ENCODE measurements at places on chromosomes 3 and 15.

DNA sequence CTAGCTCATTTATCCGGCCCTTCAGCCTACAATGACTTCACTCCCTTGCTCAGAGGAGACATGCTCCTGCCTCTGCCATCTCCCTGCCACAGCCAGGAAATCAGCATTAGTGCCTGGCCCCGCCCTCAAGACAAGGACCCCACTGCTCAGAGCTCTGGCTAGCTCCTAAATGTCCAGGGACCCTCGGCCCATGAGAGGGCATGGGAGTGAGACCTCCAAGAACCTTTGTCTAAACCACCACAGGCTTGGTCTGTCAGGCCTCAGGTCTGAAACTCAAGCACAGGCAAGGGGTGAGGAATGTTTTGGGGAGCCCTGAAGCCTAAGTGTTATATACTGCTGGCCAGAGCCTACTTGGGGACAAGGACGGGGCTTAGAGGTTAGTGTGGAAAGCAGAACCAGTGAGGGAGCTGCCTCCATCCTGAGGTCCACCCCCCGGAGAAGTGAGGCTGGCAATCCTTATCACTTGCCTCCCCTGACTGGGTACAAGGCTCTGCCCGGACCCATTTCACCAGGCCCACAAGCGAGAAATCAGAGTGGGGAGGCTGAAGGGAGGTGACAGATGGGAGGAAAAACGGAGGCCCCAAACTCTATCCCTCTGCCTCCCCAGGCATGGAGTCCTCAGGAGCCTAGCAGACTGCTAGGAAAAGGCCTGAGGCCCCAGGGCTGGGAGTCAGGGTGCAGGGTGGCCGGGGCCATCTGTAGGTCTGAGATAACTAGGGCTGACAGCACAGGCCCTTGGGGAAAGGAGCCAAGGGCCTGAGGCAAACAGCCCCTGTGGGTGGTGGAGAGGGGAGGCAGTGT, 18.8 kb downstream of the SHF start:
- no peak for DNase-seq

DNA sequence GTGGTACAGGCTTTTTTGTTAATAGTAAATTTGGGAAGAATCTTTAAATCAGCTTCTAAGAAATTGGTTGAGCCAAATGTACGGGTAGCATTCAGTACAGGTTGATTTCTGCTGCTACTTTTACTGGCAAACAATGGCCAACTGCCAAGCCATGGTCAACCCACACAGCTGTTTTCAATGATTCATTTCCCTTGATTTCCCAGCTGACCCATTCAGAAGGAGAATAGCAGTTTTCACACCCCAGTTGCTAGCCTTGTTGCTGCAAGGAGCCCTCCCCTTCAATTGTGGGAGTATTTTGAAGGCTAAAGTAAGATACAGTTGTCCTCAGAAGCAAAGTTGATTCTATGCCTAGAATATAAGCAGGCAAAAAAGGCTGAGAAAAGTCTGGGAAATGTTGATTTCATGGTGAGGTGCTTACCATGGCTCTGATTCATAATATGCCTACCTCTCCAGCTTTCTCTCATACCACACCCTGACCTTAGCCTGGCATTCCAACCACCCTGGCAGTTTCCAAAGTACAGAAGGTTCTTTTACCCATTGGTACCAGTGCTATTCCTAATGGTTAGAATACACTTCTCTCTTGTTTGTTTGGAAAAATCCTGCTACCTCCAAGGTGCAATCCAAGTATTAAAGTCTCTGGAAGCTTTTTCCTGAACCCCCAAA, 320.3 kb upstream of the TGFBR2 start:
- DNase-seq = peak; percentile 73

DNA sequence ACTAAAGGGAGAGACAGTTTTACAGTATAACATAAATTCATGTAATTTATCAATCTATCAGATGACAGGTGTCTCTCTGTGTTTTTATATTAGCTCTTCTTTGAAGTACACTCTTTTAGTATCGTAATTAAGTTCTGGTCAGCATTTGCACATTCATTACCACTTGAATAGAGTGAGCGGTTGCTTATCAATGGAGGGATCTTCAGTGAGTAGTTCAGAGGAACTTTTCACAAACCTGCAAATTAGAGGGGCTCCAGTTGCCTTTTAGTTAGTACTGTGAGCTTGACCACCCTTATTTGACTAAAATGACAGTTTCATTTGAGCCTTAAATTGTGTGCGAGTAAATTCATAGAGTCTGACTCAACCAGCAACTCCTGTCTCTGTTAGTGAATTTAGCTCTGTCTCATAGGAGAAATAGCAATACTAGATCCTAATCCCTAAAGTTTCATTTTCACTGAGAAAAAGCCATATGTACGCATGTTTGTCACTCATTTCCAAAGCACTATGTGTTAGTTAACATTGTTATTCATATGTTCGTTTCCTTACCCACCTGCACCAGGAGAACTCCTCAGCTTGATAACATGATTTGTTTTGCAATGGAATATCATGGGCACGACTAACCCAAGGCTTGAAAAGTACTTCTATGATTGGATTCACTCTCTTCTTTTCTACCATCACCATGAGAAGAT, 57.5 kb upstream of the ZBED2 start:
- no peak for DNase-seq

- no peak for DNase-seq
Observed at GRCh38 chr3:66666362-66666761, 165.5 kb upstream of the LRIG1 start.

- DNase-seq = no peak
Observed at GRCh38 chr15:80301472-80301871, 49.5 kb upstream of the CTXND1 start.

GRCh38 chr15:53251523-53251922, 461.4 kb upstream of the ONECUT1 start:
- no peak for DNase-seq

DNA sequence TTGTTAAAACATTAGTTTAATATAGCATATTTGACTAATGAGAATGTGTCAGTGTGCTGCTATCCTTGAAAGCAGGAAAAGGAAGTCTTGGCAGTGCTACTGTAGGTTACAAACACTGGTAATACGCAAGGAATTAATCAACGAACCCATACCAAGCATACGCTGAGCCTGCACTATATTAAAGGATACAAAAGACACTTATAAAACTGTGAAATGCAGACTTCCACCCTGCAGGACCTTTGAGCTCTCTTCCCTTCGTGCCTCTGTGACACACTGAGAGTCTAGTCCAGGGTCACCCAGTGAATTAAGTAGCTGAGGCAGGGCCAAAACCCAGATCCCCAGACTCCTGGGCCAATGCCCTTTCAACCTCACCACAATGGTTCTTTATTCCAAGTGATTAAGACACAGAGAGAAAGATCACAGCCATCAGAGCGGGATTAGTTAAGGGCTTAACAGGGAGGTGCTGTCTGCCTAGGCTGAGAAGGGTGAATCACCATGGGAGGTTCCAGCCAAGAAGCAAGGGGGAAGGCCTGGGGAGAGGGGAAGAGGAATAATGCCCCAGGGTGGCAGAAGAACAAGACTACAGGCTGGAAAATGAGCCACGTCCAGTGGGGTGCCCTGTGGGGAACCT, 6.8 kb downstream of the ANXA2 start:
- DNase-seq = no peak

DNA sequence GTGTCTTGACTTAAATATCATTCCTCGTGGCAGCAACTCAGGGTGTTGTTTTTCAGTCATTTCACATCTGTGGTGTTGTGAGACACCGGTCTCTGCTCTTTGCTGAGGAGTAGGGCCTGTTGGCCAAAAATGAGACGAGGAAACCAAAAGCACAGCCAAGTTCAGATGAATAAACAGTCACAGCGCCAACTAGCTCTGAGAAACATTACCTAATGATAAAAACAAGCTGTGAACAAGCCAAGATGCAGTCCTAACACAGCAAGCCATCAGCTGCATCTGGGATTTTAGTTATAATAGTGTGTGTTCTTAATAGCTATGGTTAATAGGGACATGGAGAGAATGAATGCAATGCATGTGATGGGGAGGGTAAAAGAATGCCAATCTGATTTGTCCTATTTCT, 843.4 kb upstream of the DPPA4 start:
- peak; percentile 74 for DNase-seq
